ENCODE measurements at places on chromosomes 16 and 17.

DNA sequence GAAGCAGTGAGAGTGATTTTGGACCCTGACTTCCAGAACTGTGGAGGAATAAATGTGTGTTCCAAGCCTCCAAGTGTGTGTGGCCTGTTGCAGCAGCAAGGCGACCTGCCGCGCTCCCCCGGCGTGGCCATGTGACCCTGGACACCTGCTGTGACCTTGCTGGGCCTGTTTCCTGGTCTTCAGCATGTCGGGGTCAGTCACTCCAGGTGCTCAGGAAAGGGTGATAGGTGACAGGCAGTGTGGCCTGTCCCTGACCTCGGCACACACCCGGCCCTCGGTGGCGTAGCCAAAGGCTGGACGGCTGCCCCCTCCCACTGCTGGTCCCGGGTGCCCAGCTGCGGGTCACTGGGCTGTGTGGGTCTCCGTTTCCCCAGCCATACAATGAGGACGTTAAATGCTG is 31.8 kb upstream of the ZNF469 start:
- no peak for DNase-seq

GRCh38 chr17:51668155-51668962 is 408.0 kb downstream of the UTP18 start:
- DNase-seq, result no peak

DNA sequence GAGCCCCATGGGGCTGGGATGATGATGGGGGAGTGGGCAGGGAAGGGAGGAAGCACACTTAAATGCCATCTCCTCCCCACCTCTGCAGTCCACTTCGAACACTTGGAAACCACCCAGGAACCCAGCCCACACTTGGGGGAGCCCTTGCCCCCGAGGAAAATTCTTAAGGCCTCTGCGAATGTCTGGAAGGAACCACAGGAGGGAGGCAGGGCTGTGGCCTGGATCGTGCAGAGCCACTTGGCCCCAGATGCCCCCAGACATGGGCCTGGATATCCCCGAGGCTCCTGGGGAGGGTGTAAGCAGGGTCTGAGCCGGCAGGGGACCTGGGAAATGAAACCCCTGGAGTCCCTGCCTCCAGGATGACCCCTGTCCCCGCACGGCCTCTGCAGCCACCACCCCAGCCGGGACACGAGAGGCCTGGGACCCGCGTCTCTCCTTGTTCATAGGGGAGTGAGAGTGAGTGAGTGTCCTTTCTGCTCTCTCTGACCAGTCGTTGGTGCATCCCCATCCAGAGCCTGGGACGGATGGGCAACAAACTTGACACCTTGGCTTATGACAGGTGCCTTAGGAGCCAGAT is 11.8 kb upstream of the MTSS2 start:
- DNase-seq, result no peak

DNA sequence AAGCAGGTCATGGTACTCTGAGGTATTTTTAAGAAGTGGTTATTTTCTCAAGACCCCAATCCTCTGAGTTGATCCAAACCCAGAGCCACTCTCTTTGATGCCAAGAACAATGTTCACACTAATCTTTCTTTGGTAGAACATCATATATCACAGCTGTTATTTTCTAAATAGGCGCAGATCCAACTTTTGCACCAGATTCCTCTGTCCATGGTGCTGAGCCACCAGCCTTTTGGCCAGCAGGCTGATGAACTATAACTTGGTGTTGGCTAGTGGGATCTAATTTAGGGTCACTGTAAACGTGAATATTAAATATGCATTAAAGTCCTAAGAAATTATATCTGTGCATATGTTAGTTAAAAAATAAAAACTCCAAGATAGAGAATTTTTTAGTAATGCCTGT is 7.0 kb upstream of the ZKSCAN2 start:
- DNase-seq, result no peak

GRCh38 chr17:44556166-44556831 is 985 bp upstream of the FZD2 start:
- DNase-seq, result no peak

DNA sequence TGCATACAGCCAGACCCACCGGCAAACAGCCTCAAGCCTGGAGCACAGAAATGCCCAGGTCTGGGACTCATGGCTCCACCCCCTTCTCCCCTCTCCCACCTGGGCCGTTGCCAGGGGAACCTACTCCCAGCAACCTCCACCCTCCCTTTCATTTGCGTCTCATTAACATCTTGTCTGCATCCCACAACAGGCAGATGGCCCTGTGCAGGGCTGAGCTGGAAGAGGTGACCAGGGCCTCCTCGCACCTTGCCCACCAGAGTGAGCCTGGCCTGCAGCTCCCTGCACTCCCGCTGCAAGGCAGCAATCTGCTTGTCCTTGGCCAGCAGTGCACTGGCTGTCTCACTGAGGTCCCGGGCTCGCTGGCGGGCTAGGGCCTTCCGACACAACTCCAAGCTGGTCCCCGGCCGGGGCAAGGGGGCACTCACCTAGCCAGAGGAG is 3.3 kb downstream of the TSPOAP1 start:
- no peak for DNase-seq

- DNase-seq, result no peak
Measured at GRCh38 chr16:83533193-83533592, 274.6 kb upstream of the HSBP1 start.

GRCh38 chr16:79334127-79334526 is 266.4 kb downstream of the MAF start:
- no peak for DNase-seq

DNA sequence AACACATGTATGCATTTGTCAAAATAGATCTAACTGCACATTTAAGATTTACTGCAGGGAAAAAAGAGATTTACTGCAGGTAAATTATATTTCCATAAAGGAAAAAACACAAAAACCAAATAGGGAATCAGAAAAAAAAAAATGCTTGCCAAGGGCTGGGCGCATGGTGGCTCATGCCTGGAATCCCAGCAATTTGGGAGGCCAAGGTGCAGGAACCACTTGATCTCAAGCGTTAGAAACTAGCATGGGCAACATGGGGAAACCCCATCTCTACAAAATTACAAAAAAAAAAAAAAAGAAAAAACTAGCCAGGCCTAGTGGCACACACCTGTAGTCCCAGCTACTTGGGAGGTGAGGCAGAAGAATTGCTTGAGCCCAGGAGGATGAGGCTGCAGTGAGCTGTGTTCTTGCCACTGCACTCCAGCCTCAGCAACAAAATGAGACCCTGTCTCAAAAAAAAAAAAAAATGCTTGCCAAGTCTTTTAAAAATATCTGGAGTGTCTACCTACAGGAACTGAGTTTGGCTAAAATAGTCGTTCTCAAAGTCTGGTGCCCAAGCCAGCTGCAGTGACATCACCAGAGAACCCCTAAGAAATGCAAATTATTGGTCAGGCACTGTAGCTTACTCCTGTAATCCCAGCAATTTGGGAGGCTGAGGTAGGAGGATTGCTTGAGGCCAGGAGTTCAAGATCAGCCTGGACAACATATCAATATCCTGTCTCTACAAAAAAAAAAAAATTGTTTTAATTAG is 17.5 kb downstream of the TRIM25 start:
- no peak for DNase-seq

GRCh38 chr17:7292194-7292593 is 2.2 kb downstream of the YBX2 start:
- no peak for DNase-seq

- no peak for DNase-seq
Measured at GRCh38 chr17:28973425-28973824, 22.1 kb upstream of the PHF12 start.

GRCh38 chr17:82112914-82113311 is 14.9 kb upstream of the FASN start:
- DNase-seq, result no peak

DNA sequence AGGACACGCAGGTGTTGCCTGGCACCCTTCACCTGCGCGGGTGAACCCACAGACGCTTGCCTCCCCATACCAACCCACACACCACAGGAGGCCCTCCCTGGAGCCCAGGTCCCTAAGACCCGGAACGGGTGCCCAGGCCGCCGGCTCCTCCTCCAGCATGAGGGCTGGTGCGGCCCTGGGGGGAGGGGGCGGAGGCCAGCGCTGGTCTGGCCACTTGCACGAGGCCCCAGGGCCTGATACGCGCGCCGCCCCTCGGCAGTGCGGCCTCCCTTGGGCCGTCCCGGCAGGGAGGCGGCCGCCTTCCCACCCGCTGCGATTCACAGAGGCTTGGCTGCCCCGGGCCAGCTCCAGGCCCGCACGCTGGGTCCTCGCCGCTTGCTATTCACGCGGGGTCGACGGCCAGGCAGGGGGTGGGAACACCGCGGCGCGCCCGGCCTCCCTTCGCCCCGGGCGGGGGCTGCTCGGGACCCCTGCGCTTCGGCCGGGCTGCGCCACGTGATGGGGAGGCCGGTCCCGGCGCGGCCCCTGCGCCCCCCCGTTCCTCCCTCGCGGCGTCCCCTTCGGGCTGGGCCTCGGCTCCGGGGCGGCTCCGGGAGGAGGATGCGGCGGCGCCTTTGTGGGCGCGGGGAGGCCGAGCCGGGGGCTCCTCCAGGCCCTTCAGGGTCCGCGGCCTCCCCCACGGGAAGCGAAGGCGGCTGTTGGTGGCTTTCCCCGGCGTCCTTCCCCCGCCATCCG is 685 bp downstream of the FASN start:
- DNase-seq, result no peak

GRCh38 chr17:12580640-12581039 is 85.0 kb upstream of the MYOCD start:
- DNase-seq, result no peak

DNA sequence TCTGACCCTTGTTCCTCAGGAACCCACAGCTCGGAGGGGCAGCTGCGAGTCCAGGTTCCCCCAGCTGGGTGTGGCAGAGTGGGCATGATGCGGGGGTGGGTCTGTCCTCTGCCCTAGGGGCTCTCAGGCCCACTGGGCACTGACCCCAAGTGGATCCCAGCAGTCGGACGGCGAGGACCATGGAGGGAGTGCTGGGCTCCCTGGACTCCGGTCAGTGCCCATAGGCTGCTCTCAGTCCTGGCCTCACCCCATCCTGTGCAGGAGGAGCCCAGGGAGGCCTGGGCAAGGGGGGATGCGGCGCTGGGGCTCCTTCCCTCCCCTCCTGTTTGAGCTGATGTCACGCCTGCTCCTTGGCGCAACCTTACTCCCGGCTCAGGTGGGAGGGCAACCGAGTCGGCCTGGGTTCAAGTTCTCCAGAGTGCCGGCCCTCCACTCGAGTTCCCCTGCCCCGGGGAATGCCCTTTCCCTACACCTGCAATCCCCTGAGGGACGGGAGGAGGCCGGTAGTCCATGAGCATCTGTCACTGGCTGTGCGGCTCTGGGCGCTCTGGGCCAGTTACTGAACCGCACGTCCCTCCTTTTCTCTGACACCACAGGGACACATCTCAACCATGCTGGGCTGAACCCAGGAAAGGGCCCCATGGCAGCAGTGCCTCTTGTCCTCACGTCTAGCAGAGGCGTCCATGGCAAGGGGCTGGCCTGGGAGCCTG is 52.6 kb upstream of the ACSF3 start:
- DNase-seq, result no peak

DNA sequence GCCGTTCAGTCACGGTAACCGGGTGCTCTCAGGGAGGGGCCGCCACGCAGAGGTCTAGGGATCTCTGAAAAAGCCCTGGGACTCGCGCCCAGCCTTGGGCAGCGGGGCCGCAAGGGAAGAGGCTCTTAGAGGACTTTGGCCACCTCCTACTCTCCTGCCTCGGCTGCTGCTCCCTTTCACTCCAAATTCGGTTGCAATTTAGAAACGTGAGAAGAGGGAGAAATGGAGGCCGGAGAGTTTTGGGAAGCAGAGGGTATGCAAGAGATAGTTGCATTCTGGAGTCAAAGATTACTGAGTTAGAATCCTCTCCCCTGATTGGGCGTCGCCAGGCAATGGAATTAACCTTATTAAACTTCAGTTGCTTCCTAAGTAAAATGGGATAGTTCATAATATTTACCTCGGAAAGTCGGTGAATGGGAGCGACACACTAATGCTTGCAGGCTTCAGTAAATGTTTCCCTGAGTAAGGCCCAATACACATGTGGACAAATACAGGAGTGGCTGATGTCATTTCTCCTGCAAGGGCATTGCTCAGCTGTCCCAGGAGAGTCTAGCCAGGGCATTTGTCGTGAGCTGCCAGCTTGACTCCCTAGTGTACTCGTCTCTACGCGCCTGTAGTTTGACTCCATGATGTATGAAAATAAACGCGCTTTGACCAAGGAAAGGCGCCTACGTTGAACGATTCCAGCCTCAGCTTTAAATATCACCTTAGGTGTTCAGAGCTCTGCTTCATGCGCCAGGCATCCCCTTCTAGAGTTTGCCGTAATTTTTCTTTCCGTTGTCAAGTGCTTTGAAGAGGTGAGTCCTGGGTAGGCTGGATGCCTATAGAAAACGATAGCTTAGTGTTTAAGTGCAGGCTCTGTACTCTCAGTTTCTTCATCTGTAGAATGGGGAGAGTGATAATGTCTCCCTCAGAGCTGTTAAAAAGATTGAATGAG is 667 bp downstream of the OGFOD1 start:
- no peak for DNase-seq

GRCh38 chr17:2547176-2547575 is 35.5 kb upstream of the METTL16 start:
- DNase-seq, result no peak

DNA sequence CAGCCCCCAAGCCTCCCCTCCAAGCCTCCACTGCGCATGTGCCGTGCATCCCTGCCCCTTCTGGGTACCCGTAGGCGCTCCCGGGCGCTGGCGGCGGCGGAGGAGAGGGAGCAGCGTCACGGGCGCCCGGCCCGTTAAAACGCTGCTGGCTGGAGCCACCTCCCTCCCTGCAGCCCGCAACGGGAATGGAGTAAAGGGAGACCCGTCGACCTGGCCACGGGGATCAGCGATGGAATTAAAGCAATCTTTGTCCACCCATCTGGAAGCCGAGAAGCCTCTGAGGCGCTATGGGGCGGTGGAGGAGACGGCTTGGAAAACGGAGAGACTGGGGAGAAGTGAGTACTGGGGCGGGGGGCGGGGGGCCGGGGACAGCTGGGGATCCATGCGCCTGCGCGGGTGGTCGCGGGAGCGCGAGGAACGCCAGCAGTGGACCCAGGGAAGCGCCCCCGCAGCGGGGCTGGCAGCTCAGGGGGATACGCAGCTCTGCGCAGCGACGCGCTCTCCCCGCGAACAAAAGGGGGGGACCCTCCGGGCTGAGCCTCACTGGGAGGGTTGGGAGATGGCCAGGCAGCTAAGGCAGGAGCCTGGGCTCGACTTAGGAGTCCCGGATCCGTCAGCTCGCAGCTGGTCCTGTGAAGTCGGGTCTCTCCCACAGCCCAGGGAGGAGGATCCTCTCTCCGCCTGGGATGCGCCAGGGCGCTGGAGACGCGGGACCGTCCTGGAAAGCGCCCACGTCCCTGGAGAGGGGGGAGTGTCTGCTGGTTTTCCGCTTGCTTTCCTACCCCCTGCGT is at the start of gene BMERB1:
Gene BMERB1 (plus strand): TSS at position 164 of the 791 bp plus-strand sequence. CDS start 66 bp downstream, at position 230.
- no peak for DNase-seq

GRCh38 chr16:56874800-56875199 is 9.8 kb downstream of the SLC12A3 start:
- DNase-seq, result no peak

GRCh38 chr16:74140557-74140956 is 156.1 kb upstream of the PSMD7 start:
- no peak for DNase-seq

GRCh38 chr16:7650431-7650830 is 317.8 kb downstream of the RBFOX1 start:
- no peak for DNase-seq

DNA sequence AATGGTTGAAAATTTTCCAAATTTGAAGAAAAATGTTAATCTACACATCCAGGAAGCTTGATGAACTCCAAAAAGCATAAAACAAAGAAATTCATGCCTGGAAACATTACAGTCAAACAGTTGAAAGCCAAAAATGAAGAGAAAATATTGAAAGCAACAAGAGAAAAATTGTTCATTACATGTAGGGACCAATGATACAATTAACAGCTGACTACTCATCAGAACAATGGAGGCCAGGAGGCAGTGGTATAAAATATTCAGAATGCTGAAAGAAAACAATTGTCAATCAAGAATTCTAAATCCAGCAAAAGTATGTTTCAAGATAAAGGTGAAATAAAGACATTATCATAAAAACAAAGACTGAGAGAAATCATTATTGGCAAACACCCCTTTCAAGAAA is 21.6 kb downstream of the RCVRN start:
- no peak for DNase-seq
